ACHN (cell line): ENCODE measurements at places on chromosomes 1 and 21.

DNA sequence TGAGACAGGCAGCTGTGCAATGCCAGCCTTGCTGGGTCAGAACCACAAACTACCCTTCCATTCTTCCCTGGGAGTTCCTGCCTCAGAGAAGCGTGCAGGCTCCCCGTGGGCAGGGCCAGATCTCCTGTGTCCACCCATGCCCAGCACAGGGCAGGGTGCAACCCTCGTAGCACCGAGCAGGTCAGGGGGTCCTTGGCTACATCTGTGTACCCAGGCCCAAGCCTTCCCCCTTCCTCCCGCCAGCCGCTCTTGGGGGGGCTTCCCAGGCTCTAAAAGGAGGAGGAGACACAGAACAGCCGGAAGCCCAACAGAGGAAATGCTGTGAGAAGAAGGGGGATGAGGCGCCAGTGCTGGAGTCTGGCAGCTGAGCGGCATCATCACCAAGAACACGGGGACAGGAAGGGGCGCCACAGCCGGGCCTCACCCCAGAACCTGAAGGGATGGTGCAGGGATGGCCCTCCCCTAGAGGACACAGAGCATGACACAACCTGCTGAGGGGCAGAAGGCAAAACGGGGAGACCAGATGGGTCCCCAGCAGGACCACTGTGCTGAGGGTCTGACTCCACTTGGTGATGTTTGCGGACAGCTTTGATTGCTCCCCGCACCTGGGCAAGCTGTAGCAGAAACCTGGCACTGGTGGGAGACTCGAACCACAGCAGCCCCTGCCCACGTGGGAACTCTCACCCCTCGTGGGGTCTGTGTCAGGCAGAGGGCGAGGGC is 233.2 kb downstream of the NPHP4 start:
- no peak for DNase-seq

DNA sequence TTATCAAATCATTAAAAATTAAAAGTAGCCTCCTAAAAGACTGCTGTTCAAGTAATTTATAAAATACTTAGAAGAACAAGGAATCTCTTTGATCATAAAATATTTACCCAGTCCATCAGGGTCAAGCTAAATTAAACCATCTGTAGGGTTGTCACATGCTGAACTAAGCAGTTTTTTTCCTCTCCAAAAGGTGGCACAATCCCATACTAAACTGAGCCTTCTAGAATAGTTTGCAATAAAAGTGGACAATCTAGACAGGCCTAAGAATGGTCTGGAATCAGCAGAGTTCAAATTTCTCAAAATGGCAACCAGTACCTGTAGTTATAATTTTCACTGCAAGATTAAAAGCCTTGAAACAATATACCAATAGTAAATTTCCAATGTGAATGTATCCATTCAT is 194.8 kb downstream of the EIF4G3 start:
- peak; percentile 46 for DNase-seq

- DNase-seq, result no peak
Observed at GRCh38 chr1:94946886-94947285, 20.0 kb upstream of the CNN3 start.

DNA sequence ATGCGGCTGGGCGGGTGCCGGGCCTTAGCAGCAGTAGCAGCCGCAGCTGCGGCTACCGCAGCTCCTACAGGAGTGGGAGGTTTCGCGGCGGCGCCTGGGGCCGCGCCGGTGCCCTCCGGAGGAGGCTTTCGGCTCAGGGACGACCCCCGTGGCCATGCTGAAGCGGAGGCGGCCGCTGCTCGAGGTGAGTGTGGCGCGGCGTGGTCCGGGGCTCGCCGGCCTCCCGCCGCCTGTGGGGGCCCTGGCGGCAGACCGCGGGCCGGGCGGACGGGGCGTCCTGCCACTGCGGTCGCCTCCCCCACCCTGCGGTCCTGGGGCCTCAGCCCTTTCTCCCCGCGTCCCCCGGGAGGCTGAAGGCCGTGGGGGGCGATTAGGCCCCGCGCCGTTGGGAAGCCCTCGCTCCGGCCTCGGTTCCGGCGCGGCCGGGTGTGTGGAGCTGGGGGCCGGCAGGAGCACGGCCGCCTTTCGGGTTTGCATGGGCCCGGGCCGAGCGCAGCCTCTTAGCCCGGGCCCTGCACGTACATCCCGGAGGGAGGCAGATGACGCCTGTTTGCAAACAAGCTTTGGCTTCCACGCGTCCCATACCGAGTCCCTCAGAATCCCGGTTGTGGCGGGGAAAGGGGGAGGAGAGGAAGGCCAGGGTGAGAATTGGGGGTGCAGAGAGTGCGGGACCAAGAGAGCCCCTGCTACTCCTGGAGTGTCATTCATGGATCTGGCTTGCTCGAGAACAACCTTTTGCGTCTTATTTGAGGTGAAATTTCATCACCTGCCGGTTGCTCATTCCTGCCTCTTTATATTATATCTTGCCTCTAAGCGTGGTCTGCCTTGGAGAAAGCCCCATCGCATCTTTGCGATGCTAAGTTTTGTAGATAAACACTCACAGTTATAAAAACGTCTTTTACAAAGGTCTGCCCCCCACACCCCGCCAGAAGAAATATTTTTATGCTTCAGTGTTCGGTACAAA is 613 bp downstream of the ZFYVE9 start:
- peak; percentile 55 for DNase-seq

DNA sequence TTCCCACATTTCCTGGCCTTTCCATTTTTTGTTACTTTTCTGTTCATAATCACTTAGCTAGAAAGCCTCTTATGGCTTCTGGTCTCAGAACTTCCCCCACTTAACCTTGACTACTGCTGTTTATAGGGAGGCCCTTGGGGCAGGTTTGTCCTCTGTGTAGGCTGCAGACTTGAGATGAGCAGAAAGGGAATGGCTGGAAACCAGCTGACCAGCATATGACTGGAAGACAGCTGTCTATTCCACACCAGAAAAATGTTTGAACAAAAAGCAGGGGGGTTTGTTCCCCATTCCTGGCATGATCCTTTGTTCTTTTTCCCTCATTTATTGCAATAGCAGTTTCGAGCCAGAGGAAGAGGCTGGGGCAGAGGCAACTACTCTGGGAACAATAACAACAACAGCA is 4.9 kb upstream of the SH3D21 start:
- no peak for DNase-seq

DNA sequence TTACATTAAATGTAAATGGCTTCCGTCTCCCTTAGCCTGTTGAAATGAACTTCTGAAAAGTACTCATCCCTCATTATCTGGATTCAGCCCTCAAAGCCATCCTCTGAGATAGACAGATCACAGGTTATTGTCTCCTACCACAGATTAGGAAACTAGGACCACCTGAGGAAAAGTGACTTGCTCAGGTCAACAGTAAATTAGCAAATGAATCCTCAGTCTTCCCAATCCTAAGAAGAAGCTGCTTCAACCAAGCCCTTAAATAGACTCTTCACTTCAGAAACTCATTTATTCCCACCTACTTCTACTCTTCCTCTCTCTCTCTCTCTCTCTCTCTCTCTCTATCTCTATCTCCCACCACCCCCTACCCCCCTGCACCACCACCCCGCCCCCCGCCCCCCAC is 152.3 kb downstream of the DMRTA2 start:
- DNase-seq, result no peak

DNA sequence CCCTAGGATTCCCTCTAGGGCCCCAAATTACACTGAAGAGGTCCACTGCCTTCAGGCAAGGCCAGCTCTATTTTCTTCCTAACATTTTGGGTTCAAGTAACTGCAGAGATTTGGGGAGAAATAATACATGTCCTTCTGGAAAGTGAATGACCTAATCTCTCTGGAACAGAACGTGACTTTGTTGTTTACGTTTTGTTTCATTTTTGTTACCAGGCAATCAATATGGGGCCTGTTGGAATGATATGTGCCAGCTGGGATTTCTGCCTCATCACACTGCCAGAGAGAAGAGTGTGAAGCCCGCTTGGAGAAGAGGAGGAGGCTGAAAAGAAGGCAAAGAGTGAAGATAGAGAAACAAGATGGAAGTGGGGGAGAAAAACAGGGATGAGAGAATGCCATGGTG is 116.7 kb downstream of the FASLG start:
- no peak for DNase-seq

DNA sequence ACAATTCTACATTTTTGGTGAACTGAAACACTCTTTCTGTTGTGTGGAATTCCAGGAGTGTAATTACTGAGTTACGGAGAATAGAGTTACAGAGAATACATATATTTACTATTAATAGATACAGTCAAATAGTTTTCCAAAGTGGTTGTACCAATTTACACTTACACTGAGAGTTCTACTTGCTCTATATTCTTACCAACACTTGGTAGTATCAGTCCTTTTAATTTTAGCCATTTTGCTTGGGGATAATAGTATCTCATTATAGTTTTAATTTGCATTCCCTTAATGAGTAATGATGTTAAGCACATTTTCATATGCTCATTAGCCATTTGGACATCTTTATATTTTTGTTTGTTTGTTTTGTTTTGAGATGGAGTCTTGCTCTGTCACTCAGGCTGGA is 28.9 kb downstream of the AGO4 start:
- no peak for DNase-seq

DNA sequence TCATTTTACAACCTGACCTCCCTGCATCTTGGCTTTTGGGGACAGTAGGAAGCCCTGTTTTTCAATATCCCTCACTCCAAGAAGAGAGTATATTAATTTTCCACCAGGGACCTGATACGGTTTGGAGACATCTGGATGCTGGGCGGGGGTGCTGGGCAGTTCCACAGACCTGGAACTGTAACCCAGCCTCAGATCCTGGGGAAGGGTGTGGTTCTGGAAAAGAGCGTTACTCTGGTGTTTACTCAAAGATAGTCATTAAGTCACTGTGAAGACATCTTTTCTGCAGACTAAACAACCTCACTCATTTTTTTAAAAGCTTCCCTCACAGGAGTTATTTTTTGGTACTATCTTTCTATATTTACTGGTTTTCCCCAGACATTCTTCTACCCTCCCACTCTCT is 189.8 kb downstream of the CLIC6 start:
- no peak for DNase-seq

GRCh38 chr21:26470351-26471098 is 102.6 kb downstream of the CYYR1 start:
- no peak for DNase-seq

DNA sequence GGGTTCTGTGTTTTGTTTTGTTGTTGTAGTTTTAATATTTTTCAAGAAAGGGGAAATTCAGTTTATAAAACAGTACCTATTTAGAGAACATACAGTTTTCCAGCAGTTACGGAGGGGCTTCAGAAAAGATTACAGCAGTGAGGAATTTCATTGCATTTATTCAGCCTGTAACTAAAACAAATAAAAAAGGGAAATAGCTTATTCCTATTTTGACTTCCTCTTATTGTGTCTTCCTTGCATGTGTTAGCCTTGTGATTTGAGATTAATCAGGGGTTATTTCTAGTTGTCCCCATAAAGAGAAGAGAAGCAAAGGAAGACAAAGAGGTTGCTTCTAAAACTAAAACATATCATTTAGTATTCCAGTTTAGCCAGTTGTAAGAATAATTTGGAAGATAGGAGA is 35.0 kb downstream of the CTTNBP2NL start:
- DNase-seq, result no peak

DNA sequence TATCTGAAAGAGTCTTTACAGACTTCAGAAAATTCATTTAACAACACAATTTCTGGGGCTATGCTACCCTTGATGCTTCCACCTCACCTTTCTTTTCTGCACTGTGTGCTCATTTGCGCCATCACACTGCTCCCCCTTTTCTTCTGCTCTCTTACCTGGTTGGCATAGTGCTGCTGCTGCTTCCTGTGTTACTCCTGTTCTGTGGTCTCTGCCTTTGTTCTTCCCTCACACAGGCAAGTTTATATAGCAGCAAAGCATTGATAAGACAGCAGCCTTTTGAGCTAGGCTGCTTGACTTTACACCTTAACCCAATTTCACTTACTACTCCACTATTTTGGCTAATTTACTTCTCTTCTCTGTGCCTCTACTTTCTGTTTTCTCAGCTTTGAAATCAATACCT is 18.3 kb downstream of the SGIP1 start:
- no peak for DNase-seq

- DNase-seq, result no peak
Observed at GRCh38 chr1:116871779-116872146, 38.0 kb upstream of the PTGFRN start.

GRCh38 chr1:172537827-172538391 is 5.0 kb downstream of the SUCO start:
- no peak for DNase-seq

GRCh38 chr1:29708381-29708780 is 472.1 kb downstream of the PTPRU start:
- DNase-seq, result no peak

GRCh38 chr21:32597205-32597604 is 11.9 kb upstream of the TCP10L start:
- DNase-seq, result peak; percentile 72

DNA sequence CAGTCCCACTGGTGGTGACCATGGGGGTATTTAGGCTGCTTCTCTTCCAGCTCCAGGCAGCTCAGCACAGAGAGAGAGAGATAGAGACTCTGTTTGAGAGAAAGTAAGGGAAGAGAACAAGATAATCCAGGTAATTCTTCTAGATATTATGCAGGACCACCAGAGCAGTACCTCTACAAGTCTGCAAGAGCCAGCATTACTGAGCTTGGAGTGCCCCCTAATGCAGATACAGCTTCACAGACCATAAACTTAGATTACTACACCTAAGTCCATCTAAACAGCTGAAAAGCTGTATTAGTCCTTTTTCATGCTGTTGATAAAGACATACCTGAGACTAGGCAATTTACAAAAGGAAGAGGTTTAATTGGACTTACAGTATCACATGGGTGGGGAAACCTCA is 570.3 kb downstream of the LRRIQ3 start:
- no peak for DNase-seq

- DNase-seq, result peak; percentile 18
Observed at GRCh38 chr21:44294391-44295162, 5.3 kb upstream of the PFKL start.

GRCh38 chr1:116382321-116382720 is 9.3 kb downstream of the ATP1A1 start:
- no peak for DNase-seq

GRCh38 chr1:3105167-3105863 is 36.3 kb downstream of the PRDM16 start:
- no peak for DNase-seq

GRCh38 chr1:179303200-179303785 is 9.7 kb downstream of the SOAT1 start:
- DNase-seq, result no peak
